ENCODE measurements at places on chromosomes 11 and 22. TPM values are rescaled to one million over a fixed set of nuclear protein-coding genes. Genes with fewer than 3 reads are reported as not detected.

GGT5 gene
- total RNA-seq, result 0.64 TPM

CNTN5 gene
- not detected for total RNA-seq

TEX54 gene
- total RNA-seq, result not detected

NFAM1 gene
- total RNA-seq, result 0.39 TPM

BIK gene
- 37.9 TPM for total RNA-seq

DCDC1 gene
- total RNA-seq, result 0.68 TPM

WNT7B gene
- total RNA-seq, result 97.0 TPM

FANCF gene
- total RNA-seq, result 16.7 TPM

FAM227A gene
- total RNA-seq, result 10.8 TPM

ELFN2 gene
- 1.5 TPM for total RNA-seq

CCDC188 gene
- total RNA-seq, result not detected

PHF21B gene
- not detected for total RNA-seq

DNA sequence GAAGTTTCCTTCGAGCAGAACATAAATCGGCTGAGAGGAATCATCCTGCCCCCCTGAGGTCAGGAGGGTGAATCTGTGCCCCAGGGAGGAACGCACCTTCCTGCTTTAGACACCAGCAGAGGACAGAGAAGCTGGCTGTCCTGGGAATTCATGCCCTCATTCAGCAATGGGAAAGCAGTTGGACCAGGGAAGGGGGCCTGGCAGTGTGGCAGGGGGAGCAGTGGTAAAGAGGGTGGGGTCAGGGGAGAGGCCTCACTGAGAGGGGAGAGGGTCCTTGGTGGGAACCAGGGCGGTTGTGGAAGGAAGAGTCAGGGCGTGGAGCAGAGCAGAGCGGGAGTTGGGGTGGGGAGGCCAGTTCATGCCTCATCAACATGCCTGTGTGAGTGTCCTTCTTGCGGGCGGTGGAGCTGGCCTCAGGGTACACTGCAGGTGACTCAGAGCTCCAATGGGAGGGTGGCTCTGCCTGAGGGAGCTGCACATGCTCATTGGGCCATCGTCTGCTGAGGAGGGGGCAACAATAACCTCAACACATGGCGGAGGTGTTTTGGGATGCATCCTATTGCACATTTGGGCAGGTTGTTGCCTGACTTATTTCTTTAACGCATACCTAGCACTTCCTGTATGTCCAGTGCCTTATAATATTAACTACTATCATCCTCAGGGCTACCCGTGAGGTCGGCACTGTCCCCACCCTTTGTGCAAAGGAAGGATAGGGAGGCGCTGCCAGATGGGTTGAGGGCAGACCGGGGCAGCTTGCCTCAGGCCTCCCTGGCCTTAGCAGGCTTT is 23.2 kb downstream of the MED15 start:
- peak; percentile 70 for DNase-seq

DNA sequence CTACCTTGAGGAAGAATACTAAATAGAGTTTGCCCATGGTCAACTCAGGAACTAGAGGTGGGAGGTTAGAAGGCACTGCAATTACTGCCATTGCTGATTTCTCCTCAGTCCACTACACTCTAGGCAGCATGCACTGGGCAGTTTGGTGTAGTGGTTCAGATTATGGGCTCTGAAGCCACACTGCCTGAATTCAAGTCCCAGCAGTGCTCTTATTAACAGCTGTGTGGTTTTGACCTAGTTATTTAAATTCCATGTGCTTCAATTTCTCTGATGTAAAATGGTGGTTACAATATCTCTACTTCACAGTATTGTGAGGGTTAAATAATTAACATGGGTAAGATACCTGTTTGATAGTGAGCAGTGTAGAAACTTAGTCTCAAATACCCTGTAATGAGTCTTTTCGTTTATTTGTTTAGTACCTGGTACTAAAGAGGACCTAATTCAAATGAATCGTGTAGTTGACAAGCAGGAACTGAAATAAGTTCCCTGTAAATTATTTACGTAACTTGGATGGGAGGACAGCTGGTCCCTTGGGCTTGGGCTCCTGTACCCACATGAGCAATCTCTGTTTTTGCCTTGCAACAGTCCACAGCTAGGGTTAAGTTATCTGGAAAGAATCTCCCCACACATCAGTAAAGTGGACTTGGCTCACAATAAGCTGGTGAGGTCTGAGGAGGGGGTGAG is 17.8 kb downstream of the PRR5L start:
- DNase-seq, result no peak

DNA sequence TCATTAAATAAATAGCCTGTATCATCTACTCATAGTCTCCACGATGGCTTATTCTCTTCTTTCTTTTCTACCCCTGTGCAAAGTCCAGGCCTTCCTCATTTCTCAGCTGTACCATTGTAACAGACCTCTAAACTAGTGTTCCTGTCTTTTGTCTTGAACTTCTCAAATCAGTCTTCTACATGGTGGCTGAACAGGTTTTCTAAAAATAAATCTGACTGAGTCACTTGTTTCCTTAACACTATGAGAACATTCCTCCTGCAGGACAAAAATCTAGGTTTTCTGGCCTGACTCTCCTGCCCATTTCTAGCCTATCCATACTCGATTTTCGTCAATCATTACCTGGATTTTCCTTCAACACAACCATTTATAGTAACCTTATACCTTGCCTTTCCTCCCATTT is 1080.8 kb upstream of the TENM4 start:
- DNase-seq, result no peak

- no peak for DNase-seq
Measured at GRCh38 chr22:35407362-35407761, 7.4 kb downstream of the MCM5 start.

DNA sequence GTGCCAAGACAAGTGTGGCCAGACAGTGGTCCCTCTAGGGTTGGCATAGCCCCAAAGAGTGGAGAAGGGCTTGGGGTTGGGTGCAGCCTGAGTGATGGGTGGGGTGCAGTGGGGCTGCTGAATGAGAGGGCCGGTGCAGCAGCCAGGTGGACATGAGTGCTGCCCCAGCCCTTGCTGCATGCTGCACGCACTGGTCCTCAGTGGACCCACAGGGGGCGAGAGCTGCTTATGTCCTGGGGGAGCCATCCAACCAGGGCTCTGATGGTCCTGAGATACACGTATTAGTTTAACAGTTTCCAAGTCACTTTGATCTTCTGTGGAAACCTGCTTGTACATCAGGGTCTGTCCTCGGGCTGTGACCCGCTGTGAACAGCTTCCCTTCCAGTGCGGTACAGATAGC is 23.9 kb upstream of the ACR start:
- DNase-seq, result no peak

DNA sequence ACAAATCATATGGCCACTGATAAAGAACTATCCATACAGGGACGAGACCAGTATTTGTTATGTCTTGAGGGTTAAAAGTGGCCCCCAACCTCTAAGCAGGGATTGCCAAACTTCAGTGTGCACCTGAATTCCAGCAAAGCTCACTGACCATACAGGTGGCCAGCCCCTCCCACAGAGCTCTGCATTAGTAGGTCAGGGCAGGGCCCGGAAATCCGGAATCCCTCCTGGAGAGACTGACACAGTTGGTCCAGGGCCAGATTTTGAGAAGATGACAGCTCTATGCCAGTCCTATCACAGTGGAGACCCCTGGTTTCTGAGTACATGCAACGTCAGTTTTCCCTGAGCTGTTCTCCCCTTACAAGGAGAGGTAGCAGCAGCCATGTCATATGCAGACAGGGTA is 20.8 kb downstream of the VPS37C start:
- no peak for DNase-seq

GRCh38 chr22:50530877-50531545 is 1.2 kb upstream of the TYMP start:
- DNase-seq, result peak; percentile 85

GRCh38 chr11:122317305-122317704 is 201.3 kb upstream of the BLID start:
- DNase-seq, result no peak

DNA sequence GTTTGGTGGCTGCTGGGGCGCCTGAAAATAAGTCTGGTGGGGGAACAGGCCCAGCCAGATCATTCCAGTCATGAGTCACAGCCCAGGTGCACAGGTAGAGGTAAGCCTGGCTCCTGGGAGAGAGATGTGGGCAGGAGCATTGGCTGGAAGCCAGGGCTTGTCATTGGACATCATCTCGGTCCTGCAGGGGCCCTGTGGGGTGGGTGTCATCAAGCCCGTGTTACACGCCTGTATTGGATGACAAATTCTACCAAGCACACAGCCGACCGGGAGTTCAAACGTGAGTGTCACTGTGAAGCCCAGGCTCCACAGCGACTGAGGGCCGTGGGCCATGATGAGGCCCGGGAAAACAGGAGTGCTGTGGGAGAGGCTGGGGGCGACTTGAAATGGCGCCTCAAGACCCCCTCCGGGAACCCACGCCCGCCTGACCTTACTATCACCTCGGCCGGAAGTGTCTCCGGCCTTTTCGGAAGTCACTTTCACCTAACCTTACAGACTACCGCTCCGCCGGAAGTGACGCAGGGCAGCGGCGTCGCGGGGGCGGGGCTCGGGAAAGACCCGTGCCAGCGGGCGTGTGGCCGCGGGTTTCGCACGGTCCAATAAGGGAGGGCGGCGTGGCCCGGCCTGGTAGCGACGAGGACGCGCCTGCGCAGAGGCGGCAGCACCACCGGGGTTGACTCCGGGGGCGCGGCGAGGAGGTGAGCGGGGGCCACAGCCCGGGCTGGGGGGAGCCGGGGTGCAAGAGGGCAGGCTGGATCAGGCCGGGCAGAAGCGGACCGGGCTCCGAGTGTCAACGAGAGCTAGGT is at the start of gene FKBP2:
TSS of gene FKBP2 (plus strand) at position 661 of the 806 bp plus-strand sequence. CDS start 1,293 bp downstream, outside the sequence.
- DNase-seq, result peak; percentile 98

DNA sequence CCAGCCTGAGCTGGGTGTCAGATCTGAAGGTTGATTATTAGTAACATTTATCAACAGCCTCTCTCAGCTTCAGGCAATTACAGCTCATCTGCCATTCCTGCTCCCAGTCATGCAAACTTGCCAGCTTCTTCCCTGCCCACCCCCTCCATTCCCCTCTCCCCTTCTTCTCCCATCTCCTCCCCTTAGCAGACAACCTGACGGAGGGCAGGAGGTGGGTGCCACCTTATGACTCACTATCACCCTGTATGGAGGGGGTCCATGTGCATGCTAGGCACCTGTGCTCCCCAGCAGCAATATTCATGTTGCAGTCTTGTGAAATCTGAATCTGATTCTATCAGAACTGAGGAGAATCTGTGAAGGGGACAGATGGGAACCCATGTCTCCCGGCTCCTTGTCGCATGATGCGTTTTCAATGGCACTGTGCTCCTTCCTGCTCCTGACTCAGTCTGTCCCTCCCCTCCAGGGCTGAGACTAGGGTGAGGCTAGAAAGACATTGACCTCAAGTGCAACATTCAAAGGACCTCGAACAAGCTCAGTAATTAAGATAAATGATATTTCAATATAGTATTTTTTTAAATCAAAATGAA is 46.3 kb upstream of the TUB start:
- DNase-seq, result no peak

- DNase-seq, result no peak
Measured at GRCh38 chr11:11981840-11982239, 26.6 kb downstream of the DKK3 start.

- DNase-seq, result peak; percentile 76
Measured at GRCh38 chr11:120235024-120235628, 4.8 kb upstream of the POU2F3 start.

DNA sequence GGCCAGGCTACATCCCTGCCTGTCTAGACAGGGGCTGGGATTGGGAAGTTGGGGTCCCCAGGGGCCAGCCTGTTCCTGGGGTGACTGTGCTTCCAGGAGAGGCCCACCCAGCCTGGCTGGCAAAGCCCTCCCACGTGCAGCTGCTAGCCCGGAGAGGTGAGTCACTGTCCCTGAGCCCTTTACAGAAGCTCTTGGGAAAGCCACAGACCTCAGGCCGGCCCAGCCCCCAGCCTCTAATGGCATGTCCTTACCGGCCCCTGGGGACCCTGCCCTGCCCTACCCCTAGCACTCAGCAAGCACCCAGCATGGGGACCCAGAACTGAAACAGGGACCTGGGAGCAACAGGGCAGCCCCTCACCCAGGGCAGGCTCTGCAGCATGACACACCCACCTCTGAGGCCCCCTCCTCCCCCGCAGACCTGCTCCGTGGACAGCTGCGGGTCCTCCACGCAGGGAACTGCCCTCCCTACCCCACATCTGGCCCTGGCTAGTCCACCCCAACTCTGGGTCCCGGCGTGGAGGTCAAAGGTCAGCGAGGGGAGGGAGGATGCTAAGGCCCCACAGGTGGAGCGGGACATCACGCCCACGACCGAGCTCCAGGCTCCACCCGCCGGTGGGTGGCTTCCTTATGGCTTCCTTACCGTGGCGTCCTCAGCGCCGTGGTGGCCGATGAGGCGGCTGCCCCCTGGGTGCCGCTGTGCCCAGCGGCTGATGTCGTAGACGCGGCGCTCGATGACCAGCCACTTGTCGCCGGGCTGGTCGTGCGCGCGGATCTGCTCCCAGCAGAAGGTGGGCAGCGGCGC is 615 bp downstream of the FADS3 start:
- DNase-seq, result peak; percentile 59

DNA sequence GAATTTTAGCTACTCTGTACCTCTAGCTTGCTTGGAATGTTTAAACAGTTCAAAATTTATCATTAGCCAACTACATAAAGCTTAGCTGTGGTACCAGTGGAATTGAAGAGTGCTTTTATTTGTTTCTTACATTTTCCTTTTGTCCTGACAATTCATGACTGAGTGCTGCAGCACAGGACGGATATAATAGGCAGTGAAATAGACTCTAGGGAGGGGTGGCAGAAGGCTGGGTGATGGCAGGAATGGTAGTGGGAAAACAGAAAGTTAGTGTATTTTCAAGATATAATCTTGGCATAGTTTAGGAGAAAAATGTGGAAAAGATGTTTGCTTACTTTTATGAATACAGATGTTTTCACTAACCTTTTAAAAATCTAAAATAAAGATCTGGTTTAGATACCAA is 31.1 kb upstream of the ARHGAP32 start:
- DNase-seq, result no peak

Data from Calu3 (cell line).